Cardiac muscle cell (in vitro differentiated cells and primary cell): ENCODE measurements at places on chromosomes 1 and 21. TPM values are rescaled to one million over a fixed set of nuclear protein-coding genes. Genes with fewer than 3 reads are reported as not detected.

- H3K36me3 ChIP-seq, result no peaks in the 10 kb centered on the region
- H3K27me3 ChIP-seq, result peaks cover 4% of the 10 kb centered on the region
- H3K4me1 ChIP-seq, result no peaks in the 10 kb centered on the region
- H3K4me3 ChIP-seq, result no peak overlapping the region
- H3K27ac ChIP-seq, result no peak overlapping the region
- no peak for DNase-seq
Observed at GRCh38 chr1:207006914-207007313, 25.6 kb downstream of the C1orf116 start.

DNA sequence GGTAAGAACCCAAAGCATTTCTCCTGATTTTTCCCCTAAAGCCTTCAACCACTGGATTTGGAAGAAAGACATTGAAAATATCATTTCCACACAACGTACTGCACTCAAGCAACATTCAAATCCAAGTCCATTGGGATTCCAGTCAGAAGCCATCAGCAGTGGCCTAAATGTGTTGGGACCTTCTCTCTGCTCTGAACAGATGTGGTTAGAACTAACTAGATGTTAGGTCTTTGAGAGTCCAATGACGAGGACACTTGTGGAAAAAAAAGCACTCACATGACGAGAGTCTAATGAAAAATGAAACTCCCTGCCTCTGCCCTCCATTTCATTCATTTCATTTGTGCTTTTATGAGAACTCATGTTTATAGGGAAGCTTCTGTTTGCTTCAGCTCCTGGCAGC is 382.3 kb downstream of the SIPA1L2 start:
- no peak for DNase-seq
- no peak overlapping the region for H3K4me3 ChIP-seq
- H3K27me3 ChIP-seq, result no peaks in the 10 kb centered on the region
- H3K36me3 ChIP-seq, result no peaks in the 10 kb centered on the region

- no peaks in the 10 kb centered on the region for H3K4me1 ChIP-seq
- no peaks in the 10 kb centered on the region for H3K27me3 ChIP-seq
- no peak overlapping the region for H3K27ac ChIP-seq
- H3K4me3 ChIP-seq, result no peak overlapping the region
- DNase-seq, result no peak
Observed at GRCh38 chr1:220732137-220732536, 16.0 kb upstream of the MTARC2 start.

DNA sequence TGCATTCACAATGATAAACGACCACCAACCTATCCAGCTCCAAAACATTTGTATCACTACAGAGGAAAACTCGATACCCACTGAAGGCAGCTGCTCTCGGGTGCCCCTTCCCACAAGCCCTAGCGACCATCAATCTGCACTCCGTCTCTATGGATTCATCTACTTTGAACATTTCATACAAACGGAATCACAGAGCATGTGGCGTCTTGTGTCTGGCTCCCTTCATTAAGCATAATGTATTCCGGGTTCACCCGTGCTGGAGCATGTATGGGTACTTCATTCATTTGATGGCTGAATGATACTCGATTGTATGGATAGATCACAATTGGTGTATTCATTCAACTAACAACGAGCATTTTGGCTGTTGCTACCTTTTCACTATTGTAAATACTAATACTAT is 340.2 kb downstream of the SMYD3 start:
- peaks cover 11% of the 10 kb centered on the region for H3K4me1 ChIP-seq
- H3K4me3 ChIP-seq, result no peak overlapping the region
- DNase-seq, result no peak
- no peaks in the 10 kb centered on the region for H3K27me3 ChIP-seq
- H3K36me3 ChIP-seq, result no peaks in the 10 kb centered on the region

GRCh38 chr1:166876540-166876838 is 425 bp upstream of the TADA1 start:
- H3K27ac ChIP-seq, result no peak overlapping the region
- no peaks in the 10 kb centered on the region for H3K4me1 ChIP-seq
- no peak for DNase-seq

GRCh38 chr21:41210426-41211059 is 42.6 kb downstream of the BACE2 start:
- H3K4me1 ChIP-seq, result peaks cover 9% of the 10 kb centered on the region
- H3K4me3 ChIP-seq, result no peak overlapping the region
- DNase-seq, result peak; percentile 51
- H3K27me3 ChIP-seq, result no peaks in the 10 kb centered on the region
- H3K36me3 ChIP-seq, result no peaks in the 10 kb centered on the region
- peak overlapping the region; percentile 36 for H3K27ac ChIP-seq

DNA sequence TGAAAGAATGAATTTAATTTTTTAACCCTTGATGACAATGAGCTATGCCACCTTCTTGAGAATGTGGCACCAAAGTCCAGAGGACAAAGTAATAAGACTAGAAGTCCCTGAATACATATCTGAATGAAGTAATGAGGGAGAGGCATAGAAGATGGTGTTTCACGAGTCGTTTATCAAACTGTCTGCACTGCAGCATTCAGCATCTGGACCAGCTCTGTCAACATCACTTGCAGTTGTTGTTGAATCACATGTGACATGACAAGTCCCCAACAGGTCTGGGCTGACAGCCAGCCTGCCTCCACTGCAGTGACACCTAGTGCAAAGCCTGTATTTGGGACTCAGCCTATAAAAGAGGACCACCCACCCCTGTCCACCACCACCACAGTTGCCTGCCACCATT is 17.3 kb upstream of the GALNT2 start:
- H3K27me3 ChIP-seq, result no peaks in the 10 kb centered on the region
- no peaks in the 10 kb centered on the region for H3K36me3 ChIP-seq
- no peak overlapping the region for H3K27ac ChIP-seq
- peak; percentile 12 for DNase-seq

DNA sequence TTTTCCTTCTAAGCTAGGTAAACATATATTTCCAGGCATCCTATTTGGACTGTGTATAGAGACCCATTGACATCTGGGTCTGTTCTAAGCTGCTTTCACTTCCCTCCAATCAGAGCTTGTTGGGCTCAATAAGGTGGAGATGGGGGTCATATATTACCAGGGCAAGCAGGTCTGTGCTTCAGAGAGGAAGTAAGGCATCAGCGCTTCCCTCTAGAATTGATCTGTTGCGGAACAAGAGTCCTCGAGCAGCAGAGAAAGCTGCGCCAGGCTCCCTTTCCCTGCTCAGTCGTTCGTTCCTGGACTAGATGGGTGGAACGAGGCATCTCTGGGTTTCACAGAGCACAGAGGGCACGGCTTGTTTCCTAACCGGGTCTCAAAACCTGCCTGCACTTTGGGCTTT is 63.5 kb downstream of the DISC1 start:
- no peaks in the 10 kb centered on the region for H3K27me3 ChIP-seq
- DNase-seq, result no peak
- H3K27ac ChIP-seq, result no peak overlapping the region
- no peaks in the 10 kb centered on the region for H3K4me1 ChIP-seq
- no peak overlapping the region for H3K4me3 ChIP-seq

GRCh38 chr1:52204696-52205095 is 62.8 kb downstream of the ZFYVE9 start:
- peaks cover 10% of the 10 kb centered on the region for H3K4me1 ChIP-seq
- H3K27ac ChIP-seq, result peak overlapping the region; percentile 65
- no peak overlapping the region for H3K4me3 ChIP-seq
- no peaks in the 10 kb centered on the region for H3K36me3 ChIP-seq

GRCh38 chr1:5769146-5769545 is 223.1 kb downstream of the NPHP4 start:
- H3K27ac ChIP-seq, result no peak overlapping the region
- no peaks in the 10 kb centered on the region for H3K4me1 ChIP-seq
- no peak for DNase-seq
- H3K36me3 ChIP-seq, result no peaks in the 10 kb centered on the region
- H3K27me3 ChIP-seq, result peaks cover 18% of the 10 kb centered on the region

GRCh38 chr1:5617179-5617520 is 375.1 kb downstream of the NPHP4 start:
- H3K27ac ChIP-seq, result no peak overlapping the region
- no peaks in the 10 kb centered on the region for H3K36me3 ChIP-seq
- no peaks in the 10 kb centered on the region for H3K4me1 ChIP-seq

GRCh38 chr21:15455819-15456462 is 273.8 kb upstream of the USP25 start:
- no peak overlapping the region for H3K27ac ChIP-seq
- no peaks in the 10 kb centered on the region for H3K36me3 ChIP-seq
- no peaks in the 10 kb centered on the region for H3K27me3 ChIP-seq
- no peak for DNase-seq
- H3K4me3 ChIP-seq, result no peak overlapping the region

GRCh38 chr1:236913371-236914037 is 90.7 kb downstream of the MT1HL1 start:
- peaks cover 16% of the 10 kb centered on the region for H3K4me1 ChIP-seq
- H3K4me3 ChIP-seq, result no peak overlapping the region
- H3K27ac ChIP-seq, result peak overlapping the region; percentile 91
- no peaks in the 10 kb centered on the region for H3K27me3 ChIP-seq
- H3K36me3 ChIP-seq, result no peaks in the 10 kb centered on the region

GRCh38 chr1:101905283-101905835 is 91.4 kb downstream of the OLFM3 start:
- H3K36me3 ChIP-seq, result no peaks in the 10 kb centered on the region
- no peak overlapping the region for H3K4me3 ChIP-seq
- no peak overlapping the region for H3K27ac ChIP-seq
- H3K27me3 ChIP-seq, result no peaks in the 10 kb centered on the region

DNA sequence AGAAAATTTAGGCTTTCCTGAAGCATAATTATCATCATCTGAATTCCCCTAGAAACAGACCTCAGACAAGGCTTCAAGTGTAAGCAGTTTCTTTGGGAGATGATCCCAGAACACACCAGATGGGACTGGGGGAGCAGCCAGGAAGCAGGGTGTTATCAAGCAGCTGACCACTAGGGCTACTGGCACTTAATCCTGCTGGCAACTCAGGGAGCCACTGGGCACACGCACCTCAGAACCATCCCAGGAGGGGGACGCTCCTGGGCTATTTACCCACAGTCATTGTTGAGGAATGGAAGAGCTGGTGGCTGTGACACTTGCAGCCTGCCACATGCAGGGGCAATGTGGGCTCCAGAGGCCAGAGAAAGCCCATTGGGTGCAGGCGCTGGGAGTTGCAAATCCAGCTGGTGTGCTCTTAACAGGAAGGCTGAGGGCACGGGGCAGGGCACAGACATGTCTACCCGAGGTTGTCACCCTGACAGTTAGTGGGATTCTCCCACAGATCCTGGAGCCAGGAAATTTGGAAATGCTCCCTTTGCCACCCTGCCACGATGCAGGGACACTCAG is 15.1 kb upstream of the IL22RA1 start:
- H3K36me3 ChIP-seq, result peaks cover 3% of the 10 kb centered on the region
- H3K27me3 ChIP-seq, result no peaks in the 10 kb centered on the region
- H3K4me1 ChIP-seq, result peaks cover 2% of the 10 kb centered on the region
- DNase-seq, result peak; percentile 17
- no peak overlapping the region for H3K27ac ChIP-seq

DNA sequence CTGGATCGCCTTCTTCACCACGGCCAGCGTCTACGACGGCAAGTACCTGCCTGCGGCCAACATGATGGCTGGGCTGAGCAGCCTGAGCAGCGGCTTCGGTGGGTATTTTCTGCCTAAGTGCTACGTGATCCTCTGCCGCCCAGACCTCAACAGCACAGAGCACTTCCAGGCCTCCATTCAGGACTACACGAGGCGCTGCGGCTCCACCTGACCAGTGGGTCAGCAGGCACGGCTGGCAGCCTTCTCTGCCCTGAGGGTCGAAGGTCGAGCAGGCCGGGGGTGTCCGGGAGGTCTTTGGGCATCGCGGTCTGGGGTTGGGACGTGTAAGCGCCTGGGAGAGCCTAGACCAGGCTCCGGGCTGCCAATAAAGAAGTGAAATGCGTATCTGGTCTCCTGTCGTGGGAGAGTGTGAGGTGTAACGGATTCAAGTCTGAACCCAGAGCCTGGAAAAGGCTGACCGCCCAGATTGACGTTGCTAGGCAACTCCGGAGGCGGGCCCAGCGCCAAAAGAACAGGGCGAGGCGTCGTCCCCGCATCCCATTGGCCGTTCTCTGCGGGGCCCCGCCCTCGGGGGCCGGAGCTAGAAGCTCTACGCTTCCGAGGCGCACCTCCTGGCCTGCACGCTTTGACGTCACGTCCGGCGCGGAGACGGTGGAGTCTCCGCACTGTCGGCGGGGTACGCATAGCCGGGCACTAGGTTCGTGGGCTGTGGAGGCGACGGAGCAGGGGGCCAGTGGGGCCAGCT is at the start of gene ZBTB48:
Gene ZBTB48 (plus strand): TSS at position 621 of the 745 bp plus-strand sequence. CDS start 616 bp downstream, outside the sequence.
- H3K36me3 ChIP-seq, result no peaks in the 10 kb centered on the region
- H3K27me3 ChIP-seq, result no peaks in the 10 kb centered on the region
- H3K27ac ChIP-seq, result peak within 1 kb of the TSS; percentile 91
- H3K4me1 ChIP-seq, result peaks cover 19% of the 10 kb centered on the region
- peak; percentile 99 for DNase-seq

DNA sequence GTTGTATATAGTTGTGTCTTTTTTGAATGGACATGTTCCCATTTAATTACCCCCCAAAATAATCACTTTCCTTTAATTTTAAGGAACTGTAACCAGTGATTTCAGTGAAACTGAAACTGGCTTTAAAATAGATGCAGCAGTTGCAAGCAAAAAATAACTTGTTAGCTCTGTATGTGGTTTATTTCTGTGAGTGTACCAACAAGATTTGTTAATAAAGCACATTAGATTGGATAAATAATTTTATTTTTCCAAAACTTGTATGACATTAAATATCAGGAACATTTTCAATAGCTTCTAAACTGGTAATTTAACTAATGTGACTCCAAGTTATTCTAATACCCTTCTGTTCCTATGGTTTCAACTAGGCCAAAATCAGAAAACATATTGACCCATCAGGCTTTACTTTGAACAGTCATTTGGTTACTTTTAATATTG is 184.3 kb upstream of the CACYBP start:
- H3K4me3 ChIP-seq, result no peak overlapping the region
- no peaks in the 10 kb centered on the region for H3K36me3 ChIP-seq
- H3K27ac ChIP-seq, result no peak overlapping the region
- H3K4me1 ChIP-seq, result no peaks in the 10 kb centered on the region

DNA sequence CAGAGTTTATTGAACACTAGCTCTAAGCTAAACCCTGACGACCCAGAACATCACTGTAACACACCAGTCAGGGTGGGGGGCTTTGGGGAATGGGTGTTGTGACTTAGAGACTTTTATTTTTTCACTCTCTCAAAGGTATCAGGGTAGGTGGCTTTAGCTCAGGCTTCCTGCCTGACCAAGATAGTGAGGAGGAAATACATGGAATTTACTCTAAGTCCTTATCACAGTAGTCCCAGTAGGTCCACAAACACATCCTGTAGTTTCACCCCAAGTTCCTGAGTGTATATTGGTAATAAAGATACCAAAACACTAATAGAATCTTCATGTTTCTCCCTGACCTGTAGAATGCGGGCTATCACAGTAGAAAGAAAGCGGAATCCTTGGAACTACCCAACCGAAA is 15.1 kb downstream of the GJA5 start:
- DNase-seq, result no peak
- H3K27ac ChIP-seq, result no peak overlapping the region

- DNase-seq, result no peak
- H3K27me3 ChIP-seq, result peaks cover 96% of the 10 kb centered on the region
- no peaks in the 10 kb centered on the region for H3K36me3 ChIP-seq
- H3K27ac ChIP-seq, result no peak overlapping the region
- H3K4me1 ChIP-seq, result peaks cover 5% of the 10 kb centered on the region
Observed at GRCh38 chr1:90732136-90732535, 15.0 kb upstream of the BARHL2 start.

Gene COL24A1
- total RNA-seq, result 0.35 and 0.54 TPM in 2 replicates

Gene PRRC2C
- 49.1 and 70.0 TPM in 2 replicates for total RNA-seq

Gene EVA1C
- total RNA-seq, result 0.51 and 0.81 TPM in 2 replicates

Gene KRTAP19-3
- total RNA-seq, result not detected in 2 replicates

Gene FCGR2B
- total RNA-seq, result not detected in 2 replicates

Gene TNFRSF9
- 0.14 TPM in 1 of 2 replicates, not detected in the other for total RNA-seq

Gene HES3
- not detected in 2 replicates for total RNA-seq
